ENCODE measurements at places on chromosomes 6 and 20. TPM values are rescaled to one million over a fixed set of nuclear protein-coding genes. Genes with fewer than 3 reads are reported as not detected.

Gene HTR1E
- 0.24 TPM for total RNA-seq

DNA sequence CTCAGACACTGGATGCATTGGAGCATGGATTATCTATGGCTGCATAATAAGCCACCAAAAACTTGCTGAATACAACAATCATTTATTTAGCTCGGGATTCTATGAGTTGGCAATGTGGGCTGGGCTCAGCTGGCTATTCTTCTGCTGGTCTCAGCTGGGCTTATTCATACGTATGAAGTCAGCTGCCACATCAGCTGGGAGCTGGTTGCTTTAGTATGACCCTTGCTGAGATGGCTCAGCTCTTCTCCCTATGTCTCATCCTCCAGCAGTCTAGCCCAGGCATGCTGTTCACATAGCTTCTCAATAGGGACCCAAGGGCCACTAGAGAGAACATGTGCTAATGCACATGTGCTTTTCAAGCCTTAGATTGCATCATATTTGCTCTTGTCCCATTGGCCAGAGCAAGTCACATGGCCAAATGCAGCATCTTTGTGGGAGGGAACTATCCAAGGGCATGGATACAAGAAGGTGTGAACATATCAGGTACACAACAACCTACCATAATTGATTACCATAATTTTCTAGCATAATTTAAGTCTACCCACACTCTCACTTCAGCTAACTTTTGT lies 444.6 kb downstream of the KIF16B start:
- no peak for ATAC-seq

GRCh38 chr6:119760046-119760445 lies 410.5 kb upstream of the MAN1A1 start:
- no peak for ATAC-seq

DNA sequence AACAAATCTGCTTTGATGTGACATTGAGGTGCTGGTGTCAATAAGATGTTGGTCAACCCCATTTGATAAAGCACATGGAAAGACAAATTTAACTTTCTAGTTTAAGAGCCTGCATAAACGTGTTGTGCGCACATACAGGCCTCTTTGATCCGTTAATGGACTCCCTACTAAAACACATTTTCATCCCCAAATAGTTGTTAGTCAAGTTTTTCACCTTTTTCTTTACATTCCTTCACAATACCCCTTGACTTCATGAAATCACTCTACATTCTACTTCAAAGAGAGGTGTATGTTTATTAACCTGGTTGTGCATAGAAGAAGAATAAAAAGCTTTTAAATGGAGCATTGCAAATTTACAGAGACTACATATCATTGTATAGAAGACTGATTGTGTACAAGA lies 180.3 kb downstream of the HDGFL1 start:
- no peak for ATAC-seq

GRCh38 chr6:149723771-149724417 lies 6.0 kb upstream of the LATS1 start:
- ATAC-seq: peak; percentile 72

Gene TNFRSF6B
- not detected for total RNA-seq

Gene HLA-DPB1
- total RNA-seq: 2.7 TPM

Measured in motor neuron (in vitro differentiated cells).